ENCODE measurements at places on chromosomes 5 and 9.

GRCh38 chr9:93124793-93125192 lies 9.3 kb downstream of the NINJ1 start:
- DNase-seq = no peak

DNA sequence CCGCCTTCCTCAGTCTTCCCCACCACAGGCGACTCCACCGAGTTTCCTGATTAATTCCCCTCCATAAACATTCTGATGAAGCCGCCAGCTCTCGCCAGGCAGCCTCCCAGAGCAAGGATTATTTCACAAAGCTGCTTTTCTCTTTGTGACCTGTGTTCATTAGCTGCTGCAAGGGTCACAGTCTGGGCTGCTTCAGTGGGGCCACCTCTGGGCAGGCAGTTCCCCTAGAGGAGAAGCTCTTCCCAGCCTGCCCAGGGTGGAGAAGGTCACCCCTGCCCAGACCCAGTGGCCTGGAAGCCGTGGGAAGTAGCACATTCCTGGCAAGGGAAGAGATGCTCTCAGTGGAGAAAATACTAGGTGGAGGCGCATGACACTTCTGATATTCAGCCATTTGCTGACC lies 58.4 kb upstream of the RAPGEF1 start:
- no peak for DNase-seq

GRCh38 chr5:13107537-13107936 lies 837.0 kb downstream of the DNAH5 start:
- no peak for DNase-seq

DNA sequence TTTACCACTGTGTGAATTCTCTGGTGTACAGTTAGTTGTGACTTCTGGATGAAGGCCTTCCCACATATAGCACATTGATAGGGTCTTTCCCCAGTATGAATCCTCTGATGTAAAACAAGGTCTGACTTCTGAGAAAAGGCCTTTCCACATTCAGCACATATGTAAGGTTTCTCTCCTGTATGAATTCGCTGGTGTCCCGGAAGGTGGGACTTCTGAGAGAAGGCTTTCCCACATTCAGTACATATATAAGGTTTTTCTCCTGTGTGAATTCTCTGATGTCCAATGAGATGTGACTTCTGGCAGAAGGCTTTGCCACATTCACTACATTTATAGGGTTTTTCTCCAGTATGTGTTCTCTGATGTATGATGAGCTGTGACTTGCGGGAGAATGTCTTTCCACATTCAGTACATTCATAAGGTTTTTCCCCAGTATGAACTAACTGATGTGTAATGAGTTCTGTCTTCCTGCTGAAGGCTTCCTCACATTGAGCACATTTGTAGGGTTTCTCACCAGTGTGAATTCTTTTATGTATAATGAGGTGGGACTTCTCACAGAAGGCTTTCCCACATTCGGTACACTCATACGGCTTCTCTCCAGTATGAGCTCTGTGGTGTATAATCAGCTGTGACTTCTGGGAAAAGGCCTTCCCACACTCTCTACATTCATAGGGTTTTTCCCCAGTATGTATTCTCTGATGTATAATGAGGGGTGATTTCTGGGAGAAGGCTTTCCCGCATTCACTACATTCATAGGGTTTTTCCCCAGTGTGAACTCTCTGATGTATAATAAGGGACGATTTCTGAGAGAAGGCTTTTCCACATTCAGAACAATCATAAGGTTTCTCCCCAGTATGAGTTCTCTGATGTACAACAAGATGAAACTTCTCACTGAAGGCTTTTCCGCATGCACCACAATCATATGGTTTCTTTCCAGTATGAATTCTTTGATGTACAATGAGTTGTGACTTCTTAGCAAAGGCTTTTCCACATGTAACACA lies 9.1 kb downstream of the ZNF300 start:
- DNase-seq = no peak

DNA sequence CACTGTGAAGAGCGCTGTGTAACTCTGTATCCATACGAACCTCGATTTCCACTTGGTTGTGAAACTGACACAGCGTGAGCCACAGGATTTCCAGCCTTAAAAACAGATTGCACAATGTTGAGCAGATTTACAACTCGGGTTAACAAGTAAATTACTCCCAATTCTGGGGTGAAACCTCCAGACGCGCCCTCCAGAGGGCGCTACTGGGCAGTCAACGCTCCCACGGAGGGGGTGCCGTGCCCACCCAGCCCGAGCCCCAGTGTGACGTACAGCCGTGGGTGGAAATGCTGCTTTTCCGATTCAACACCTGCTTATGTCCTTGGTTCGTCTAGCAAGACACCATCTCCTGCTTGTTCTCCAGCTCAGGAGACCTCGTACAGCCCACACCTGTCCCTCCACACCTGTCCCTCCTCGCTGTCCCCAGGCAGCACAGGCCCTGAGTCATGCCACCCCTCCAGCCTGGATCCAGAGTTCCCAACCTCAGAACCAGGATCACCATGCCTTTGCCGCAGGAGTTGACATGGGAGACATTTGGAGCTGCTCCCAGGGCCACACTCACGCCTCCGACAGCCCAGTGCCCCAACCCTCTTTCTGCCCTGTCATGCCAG lies 34.4 kb upstream of the SLC6A3 start:
- no peak for DNase-seq

DNA sequence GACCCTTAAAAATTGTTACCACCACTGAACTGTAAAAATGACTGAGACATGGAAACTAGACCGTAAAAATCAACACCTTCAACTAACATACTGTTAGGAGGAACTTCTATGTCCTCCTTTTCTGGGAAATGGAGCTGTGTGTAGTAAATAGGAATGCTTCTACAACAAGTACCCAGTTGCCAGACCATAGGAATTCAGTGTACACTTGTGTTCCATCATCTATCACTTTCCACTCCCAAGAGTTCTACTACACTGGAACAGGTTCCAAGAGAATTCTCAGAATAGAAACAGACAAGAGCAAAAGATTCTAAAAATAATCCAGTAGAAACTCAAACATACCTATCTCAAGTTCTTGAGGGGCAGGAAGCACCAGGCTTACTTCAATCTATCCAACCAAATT lies 23.6 kb downstream of the UBAP2 start:
- no peak for DNase-seq

DNA sequence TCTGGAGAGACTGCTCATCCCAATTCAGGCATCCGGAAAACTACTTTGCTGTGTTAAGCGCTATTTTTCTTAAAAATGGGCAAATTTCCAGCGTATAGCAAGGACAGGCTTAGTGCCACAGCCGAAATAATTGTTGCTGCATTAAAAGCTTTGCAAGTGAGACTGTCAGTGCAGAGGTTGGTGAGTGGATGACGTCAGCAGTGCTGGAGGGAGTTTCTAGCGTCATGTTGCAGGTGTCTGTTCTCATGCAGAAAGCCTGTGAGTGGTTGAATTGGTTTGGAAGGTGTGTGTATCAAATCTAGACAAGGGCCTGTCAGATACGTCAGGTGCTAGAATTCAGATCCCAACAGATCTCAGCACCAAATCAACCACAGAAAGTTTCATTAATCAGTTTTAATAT lies 204.4 kb downstream of the TRIO start:
- DNase-seq = no peak

GRCh38 chr9:133558191-133559126 lies 24.0 kb downstream of the ADAMTSL2 start:
- DNase-seq = no peak

- no peak for DNase-seq
Measured at GRCh38 chr5:88877826-88878225, 5.2 kb downstream of the MEF2C start.

- no peak for DNase-seq
Measured at GRCh38 chr5:91006713-91007112, 376.4 kb downstream of the ARRDC3 start.

GRCh38 chr5:18379189-18379588 lies 744.9 kb downstream of the TAF11L14 start:
- no peak for DNase-seq

- DNase-seq = no peak
Measured at GRCh38 chr9:16625811-16626210, 244.7 kb downstream of the BNC2 start.

- DNase-seq = no peak
Measured at GRCh38 chr5:95733107-95733665, 2.0 kb downstream of the RHOBTB3 start.

GRCh38 chr5:2172471-2172870 lies 289.7 kb upstream of the IRX4 start:
- DNase-seq = no peak

- DNase-seq = no peak
Measured at GRCh38 chr9:113616621-113617496, 153.3 kb downstream of the RGS3 start.

Measured in amygdala (tissue), 56 donors.